ENCODE measurements at places on chromosomes 1 and 21.

DNA sequence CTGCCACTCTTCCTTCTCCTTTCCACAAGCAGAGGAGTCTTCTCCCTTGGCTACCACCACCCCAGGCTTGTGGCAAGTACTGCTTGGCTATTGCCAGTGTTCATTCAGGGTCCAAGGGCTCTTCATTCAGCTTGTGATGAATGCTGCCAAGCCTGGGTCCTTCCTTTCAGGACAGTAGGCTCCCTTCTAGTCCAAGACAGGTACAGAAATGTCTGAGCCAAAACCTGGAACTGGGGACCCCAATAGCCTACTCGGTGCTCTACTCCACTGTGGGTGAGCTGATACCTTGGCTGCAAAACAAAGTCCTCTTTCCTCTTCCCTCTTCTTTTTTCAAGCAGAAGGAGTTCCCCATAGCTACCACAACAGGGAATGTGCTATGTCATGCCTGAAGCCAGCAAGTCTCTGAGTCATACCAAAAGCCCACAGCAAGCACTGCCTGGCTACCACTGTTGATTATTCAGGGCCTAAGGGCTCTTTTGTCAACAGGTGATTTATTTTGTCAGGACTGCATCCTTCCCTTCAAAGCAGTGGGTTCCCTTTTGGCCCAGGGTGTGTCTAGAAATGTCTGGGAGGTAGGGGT, 268.9 kb downstream of the HHAT start:
- DNase-seq: no peak

- no peak for DNase-seq
These were observed 4.9 kb downstream of the GLIS1 start for GRCh38 chr1:53733975-53734649.

DNA sequence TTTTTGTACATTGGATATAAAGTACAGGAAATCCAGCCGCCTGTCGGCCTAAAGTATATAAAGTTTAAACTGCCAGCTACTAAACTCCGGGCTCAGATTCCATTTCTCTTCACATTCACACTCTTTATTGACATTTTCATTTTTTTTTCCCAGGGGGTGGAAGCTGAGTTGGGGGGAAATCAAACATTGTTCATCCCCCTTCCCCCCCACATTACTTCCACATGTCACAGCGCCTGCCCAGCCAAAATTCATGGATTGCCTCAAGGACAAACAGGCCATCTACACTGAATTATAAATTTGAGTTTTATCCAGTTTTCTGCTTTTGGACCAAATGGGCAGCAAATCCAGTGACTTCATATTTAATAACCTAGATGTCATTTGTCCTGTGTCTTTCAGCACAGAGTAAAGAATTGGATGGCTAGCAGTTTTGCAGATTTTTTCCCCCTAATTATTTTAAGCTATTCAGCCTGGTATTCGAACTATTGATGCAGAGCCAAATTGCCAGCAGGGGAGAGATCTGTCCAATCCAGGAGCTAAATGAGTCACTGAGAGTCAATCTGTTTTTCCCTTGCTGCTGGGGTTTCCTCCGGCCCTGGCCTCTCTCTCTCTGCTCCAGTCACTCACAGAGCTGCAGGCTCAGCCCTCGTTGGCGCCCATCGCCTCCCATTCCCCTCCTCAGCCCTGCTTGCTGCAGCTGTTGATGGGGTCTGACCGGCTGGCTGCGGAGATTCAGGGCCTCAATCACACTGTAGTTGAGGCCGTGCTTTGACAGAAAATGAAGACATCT, 98.0 kb downstream of the LMO4 start:
- DNase-seq: no peak

DNA sequence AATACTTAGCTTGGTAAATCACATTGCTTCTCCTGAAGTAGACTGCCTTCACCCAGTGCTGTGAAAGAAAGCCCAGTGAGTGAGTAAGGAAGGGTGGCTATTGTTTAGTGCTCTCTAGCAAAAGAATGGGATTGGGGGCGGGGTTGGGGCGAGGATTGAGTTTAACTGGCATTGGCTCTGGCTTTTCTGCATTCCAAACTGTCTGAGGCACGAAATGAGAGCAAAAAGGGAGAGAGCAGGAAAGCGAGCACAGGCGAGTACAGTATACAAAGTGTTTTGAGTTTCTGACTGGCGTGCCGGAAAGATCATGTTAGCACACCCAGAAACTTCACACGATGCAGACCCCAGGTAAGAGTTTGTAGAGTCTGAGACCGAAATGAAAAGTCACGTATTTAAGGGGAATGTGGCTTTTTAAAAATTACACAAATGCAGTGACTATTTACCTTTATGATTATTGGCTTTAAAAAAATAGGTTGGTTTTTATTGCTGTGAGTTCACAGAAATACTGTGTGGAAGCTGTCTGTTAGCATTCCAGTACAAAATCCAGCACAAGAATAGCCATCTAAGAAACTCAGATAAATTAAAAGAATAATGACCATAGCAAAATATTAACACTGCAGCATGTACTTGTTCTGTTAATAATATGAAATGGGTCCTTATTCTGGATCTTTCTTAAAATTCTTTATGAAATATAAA, 155.4 kb downstream of the CLEC20A start:
- no peak for DNase-seq

GRCh38 chr1:86567878-86568277, 21.0 kb downstream of the CLCA4 start:
- no peak for DNase-seq

GRCh38 chr1:109499661-109500536, 6.0 kb downstream of the CYB561D1 start:
- DNase-seq: peak; percentile 62

DNA sequence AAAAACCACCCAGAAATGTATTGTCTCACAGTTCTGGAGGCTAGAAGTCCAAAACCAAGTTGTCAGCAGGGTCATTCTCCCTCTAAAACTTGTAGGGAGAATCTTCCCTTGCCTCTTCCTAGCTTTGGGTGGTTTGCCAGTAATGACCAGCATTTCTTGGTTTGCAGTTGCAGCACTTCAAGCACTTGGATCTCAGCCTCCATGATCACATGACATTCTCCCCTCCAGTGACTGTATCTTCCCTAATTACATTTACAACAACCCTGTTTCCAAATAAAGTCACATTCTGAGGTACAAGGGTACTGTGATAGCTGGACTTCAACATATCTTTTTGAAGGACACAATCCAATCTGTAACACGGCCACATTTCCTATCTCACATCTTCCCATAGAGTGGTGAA, 37.2 kb downstream of the EVI5 start:
- DNase-seq: no peak

- no peak for DNase-seq
These were observed 24.9 kb downstream of the PPT1 start for GRCh38 chr1:40072142-40072541.

DNA sequence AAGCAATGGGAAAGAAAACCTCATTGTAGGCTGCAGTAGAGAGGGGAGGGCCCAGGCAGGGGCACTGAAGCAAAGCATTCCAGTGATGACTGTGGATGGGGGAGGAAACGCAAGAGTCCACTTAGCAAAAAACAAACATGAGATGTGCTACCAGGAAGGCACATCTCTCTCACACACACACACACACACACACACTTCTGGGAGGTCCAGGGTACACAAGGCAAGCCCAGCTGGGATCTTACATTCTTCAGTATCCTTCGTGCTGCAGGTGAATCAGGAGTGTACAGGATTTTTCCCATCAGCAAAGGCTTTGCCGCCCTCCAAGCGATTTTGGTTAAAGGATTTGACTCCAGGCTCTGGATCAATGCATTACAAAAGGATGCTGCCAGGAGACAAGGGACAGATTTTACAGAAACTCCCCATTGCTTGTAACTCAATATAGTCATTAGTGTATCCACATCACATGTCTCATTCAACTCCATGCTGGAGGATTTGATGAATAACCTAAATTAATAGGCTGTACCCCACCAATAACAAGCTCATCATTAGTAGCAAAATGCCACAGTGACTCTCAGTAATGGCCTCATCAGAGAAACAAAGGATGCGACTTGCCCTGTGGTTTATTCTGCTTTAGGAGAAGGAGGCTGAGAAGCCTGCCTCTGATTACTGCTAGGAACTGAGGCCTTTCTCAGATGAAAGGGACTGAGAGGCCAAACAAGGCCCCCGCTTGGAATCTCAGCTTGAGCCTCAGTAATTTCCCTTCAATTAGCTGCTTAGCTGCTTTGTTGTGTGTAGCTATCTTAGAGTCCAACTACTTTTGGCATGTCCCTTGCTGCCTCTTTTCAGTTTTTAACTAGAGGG, 41.6 kb downstream of the ABCA4 start:
- DNase-seq: no peak

DNA sequence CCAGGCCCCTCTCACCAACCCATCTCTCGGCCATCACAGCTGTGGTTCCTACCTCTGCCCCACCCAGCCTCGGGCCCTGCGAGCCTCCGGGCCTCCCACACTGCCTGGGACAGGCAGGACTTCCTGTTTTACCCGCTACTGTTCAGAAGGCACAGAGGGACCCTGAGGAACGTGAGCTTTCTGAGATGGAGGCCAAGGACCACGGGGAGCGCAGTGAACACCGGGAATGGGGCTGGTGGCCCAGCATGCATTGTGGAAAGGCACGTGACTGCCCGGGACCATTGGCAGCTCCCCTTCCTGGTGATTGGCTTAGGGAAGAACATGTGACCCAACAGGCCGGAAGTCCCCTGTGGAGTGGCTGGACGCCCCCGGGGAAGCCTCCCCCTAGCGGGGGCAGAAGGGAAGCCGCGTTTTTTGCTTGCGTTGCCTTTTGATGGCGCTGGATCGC, 7.0 kb downstream of the S100B start:
- DNase-seq: no peak

DNA sequence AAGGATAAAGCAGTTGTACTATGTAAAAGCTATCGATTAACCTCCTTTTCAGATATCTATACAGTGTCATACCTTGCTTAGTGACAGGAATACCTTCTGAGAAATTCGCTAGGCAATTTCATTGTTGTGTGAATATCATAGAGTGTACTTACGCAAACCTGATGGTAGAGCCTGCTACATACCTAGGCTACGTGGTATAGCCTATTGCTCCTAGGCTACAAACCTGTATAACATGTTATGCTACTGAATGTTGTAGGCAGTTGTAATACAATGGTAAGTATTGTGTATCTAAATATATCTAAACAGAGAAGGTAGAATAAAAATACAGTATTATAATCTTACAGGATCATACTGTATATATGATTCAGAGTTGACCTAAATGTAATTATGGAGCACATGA, 26.5 kb downstream of the FLVCR1 start:
- DNase-seq: no peak

DNA sequence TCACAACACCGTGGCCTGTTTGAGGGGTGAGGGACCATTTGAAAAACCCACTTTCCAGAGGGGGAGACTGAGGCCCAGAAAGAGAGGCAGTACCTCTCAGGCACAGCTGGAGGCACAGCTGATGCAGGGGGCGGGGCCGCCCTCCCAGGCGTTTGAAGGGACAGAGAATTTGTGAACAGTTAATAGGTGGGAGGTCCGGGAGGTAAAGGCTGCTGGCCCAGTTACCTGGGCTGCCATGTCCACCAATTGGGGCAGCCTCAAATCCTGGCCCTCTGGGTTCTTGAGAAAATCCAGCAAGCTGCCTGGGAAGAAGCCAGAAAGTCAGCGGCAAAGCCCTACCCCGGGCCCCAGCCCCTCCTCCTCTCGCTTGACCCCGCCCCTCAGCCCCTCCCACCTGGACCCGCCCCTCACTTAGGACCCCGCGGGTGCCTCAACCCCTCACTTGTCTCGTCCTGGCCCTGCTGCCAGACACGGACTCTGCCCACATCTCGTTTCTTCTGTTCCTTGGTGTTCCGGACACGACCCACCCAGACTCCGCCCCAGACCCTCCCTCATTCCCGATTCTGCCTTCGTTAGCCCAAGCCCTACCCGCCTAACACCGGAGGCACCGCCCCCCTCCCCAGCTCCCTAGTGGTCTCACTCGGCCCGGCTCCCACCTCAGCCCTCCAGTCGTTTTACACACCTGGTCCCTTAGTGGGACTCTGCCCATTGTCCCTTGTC, 10.8 kb upstream of the AHDC1 start:
- DNase-seq: no peak

- no peak for DNase-seq
These were observed 26.9 kb upstream of the BACE2 start for GRCh38 chr21:41141031-41141457.

DNA sequence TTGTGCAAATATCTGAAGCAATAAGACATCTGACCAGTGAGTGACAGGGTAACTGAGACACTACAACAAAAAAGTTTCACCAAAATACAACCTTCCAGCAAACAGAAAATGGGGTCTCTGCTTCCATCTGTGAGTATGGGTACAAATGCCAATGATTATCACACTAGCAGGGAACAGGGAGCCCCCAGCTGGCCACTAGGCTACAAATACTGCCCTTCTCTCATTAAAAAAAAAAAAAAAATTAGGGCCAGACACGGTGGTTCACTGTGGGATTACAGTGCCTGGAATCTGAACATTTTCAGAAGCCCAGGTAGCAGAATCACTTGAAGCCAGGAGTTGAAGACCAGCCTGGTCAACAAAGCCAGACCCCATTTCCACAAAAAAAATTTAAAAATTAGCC, 48.4 kb upstream of the EDARADD start:
- DNase-seq: no peak

- no peak for DNase-seq
These were observed 76.6 kb downstream of the PLPP3 start for GRCh38 chr1:56502700-56503245.

GRCh38 chr1:165060285-165060793, 296.2 kb downstream of the LMX1A start:
- DNase-seq: no peak

DNA sequence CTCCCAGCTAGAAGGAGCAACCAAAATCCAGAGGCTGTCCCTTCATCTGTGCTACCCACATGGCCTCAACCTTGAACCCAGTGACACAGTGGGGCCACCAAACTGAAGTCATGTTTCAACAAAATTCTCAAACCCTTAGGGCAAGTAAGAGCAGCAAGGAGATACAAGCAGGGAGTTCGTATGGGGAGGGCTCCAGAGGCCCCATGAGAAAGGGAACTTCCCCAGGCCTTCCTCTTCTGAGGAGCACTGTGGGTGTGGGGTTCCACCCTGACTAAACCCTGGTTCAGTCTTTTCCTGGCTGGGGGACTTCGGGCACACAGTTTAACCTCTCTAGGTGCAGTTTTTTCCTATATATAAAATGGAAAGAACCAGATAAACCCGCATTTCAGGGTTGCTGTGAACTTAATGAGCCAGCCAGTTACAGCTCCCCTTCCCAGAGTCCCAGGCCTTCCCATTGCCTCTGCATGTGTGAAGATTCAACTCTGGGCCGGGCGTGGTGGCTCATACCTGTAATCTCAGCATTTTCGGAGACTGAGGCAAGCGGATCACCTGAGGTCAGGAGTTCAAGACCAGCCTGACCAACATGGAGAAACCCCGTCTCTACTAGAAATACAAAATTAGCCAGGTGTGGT, 8.0 kb upstream of the THEMIS2 start:
- no peak for DNase-seq

DNA sequence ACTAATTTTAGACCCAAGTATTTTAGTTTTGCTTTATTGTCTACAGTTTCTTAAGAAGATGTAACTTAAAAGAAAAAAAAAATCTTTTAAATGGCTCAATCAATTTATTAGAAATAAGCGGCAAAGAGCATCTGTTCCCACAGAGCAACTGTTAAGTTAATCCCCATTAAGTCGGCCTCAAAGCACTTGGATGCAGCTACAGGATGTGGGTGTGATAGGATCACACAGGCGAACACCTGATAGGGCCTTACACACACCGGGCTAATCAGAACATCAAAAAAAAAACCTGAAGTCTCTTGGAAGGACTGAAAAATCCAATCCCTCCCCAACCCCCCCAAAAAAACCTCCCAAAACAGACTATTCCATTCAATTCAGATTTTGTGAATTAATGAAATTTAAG, 23.0 kb downstream of the APP start:
- no peak for DNase-seq
